ENCODE measurements at places on chromosomes 5 and 9.

- DNase-seq: no peak
These were observed 663.2 kb downstream of the TLR4 start for GRCh38 chr9:118367383-118367782.

DNA sequence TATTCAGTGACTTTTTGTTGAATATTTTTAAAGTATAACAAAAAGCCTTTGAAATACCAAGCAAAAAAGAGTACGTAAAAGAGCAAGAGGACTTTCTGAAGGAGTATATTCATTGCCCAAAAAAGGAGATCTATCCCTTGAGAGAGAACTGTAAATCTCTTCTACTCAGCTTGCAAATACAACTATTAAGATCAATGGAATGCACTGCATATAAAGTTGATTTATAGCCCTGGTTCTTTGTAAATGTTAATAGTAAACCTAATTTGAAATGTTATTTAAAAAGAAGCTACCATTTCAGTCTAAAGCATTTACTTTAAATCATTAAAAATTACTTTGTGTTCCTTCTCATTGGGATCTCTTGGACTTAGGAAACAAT is 168.1 kb downstream of the PDE4D start:
- DNase-seq: no peak

DNA sequence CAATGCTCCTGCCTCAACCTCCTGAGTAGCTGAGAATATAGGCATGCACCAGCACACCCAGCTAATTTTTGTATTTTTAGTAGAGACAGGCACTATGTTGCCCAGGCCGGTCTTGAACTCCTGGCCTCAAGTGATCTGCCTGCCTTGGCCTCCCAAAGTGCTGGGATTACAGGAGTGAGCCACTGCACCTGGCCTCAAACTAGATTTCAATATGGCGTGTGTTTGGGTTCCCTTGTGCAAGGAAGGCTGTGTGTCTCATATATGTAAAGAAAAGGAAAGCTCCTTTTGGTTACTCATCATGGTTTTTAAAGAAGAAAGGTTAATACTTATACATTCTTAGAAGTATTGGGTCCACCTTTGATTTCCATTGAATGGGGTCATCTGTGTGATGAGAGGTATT is 70.7 kb downstream of the ANKRD33B start:
- DNase-seq: no peak

DNA sequence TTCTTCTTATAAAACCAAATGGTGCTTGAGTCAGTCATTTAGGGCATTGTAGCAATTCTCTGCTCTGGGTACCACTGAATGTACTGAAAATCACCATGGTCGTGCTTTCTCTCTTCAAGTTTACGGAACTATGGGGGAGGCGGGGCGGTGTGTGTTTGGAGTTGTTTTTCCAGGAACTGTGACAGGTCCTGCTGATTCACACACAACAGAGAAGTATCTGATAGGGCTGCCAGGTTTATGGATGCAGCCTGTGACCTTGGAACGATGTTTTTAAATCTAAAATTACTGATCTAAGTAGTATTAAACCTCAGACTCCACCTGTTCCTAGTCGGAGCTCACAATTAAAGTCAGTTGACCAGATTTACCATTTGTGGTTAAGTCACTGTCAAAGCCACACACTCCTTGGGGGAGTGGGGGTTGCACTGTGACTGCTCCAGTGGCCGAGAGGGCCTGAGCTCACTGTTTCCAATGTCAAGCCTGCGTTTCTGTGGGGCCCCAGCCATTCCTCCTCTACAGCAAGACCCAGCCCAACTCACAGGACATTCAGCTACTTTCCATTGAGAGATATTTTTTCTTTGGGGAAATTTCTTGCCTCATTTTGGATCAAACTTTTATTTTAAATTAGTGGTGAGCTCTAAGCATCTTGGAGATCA is 44.4 kb downstream of the GADD45G start:
- no peak for DNase-seq

- DNase-seq: no peak
These were observed 29.2 kb upstream of the GTF2H2C start for GRCh38 chr5:69530561-69531405.

GRCh38 chr5:16461782-16462181 is 3.8 kb downstream of the ZNF622 start:
- no peak for DNase-seq

DNA sequence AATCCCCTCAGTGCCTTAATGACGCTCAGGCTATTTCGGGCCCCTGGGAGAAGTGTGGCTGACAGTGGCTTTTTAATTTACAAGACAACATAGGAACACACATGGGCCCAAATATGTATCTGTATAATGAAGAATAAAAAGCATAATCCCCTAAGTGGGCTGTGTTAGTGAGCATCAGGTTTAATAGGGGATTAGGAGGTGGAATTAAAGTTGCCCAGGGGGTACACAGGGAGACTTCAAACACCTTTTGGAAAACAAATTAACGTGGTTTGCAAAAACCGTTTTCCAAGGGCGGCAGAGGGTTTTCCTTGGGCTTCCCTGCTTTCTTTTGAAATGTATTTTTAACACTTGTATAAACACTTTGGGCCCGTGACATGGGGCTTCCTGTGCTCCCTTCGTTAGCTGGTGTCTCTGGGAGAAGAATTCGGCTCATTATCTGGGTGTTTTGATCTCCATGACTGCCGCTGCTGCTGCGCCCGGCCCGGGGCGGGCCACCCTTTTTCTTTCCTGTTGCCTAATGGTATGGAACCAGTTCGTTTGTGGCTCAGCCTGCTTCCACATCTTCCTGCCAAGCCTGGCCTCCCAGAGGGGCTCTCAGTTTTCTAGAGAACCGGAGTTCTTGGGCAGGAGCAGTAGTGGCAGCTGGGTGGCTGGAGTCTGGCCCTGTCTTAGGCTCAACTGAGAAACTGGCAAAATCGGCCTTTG is 173.0 kb downstream of the MACROH2A1 start:
- no peak for DNase-seq

GRCh38 chr9:87350915-87351314 is 146.8 kb upstream of the DAPK1 start:
- DNase-seq: no peak

DNA sequence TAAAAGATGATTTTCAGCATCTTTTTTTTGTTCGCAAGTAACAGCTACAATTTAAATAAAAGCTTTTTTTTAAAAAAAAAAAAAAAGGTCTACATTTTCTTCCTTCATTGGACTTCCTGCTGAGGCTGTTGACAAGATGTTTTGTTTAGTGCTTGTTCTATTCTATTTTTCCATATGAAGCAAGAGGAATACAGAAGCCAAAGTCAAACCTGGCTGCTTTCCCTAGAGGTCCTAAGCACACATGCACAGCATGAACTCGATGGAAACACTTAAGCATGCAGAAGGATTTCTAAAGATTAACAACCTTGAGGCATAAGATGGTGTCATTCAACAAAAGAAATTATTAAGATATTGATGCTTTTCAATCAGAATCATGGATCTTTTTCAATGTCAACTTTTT is 105.1 kb downstream of the ADCY2 start:
- no peak for DNase-seq

- DNase-seq: no peak
These were observed 30.7 kb downstream of the LHX2 start for GRCh38 chr9:124042201-124042721.

GRCh38 chr5:178232124-178232919 is at the start of gene PHYKPL:
TSS of gene PHYKPL (minus strand) at chr5:178232802. CDS start at chr5:178232550, 252 bp downstream.
- DNase-seq: no peak

DNA sequence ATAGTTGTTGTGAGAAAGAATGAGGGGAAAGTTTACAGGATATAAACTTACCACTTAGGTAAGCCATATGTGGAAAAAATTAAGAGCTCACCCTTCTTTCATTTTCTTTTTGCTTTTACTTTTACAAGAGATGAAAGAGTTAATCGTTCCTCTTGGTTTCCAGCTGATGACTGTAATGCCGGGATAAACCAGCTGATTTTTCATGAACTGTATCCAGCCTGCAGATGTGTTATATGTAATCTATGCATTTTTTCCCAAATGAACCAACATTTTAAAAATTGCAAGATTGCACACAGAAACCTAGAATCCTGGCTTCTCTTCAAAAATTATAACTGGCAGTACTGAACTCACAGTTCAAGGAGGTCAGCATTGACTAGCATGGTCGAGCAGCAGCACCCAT is 185.9 kb downstream of the GRIA1 start:
- DNase-seq: no peak

GRCh38 chr9:35910613-35911359 is 1.5 kb downstream of the SPAAR start:
- DNase-seq: no peak

GRCh38 chr5:73022471-73023169 is 66.8 kb downstream of the FCHO2 start:
- DNase-seq: no peak

GRCh38 chr9:19456996-19457692 is 48.3 kb downstream of the ACER2 start:
- no peak for DNase-seq

DNA sequence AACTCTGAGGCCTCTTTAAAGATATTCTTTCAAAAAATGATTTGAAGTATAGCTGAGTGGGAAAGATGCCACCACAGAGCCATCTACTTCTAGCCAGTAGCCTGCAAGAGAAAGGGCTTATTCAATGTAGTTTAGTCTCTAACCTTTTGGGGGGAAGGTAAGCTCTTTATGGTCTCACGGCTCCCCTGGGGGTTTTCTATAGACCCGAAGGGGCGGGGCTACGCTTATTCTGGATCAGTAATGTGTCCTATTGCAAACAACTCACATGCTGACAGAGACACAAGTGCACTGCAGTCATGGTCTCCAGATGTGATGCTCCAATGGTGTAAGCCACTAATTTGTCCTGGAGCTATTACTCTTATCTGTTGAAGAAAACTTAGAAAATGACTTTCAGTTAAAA is 53.4 kb upstream of the RPS23 start:
- DNase-seq: no peak

DNA sequence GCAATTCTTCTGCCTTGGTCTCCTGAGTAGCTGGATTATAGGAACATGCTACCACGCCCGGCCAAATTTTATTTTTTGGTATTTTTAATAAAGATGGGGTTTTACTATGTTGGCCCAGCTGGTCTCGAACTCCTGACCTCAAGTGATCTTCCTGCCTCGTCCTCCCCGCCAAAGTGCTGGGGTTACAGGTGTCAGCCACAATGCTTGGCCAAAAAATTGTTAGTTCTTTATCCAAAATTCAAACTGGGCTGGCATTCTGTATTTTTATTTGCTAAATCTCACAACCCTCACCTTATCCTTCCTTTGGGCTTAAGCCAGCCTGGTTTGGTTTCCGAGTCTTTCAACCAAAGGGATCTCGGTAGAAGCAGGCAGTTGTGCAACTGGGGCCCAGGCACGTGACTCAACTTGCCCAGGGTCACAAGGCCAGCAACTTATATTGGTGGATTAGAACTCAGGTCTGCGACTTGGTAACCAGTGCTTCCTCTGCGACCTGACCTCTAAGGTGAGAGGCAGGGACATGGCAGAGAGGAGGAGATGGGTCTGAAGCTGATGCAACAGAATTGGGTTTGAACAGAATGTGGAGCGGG is 26.5 kb upstream of the BOD1 start:
- no peak for DNase-seq

DNA sequence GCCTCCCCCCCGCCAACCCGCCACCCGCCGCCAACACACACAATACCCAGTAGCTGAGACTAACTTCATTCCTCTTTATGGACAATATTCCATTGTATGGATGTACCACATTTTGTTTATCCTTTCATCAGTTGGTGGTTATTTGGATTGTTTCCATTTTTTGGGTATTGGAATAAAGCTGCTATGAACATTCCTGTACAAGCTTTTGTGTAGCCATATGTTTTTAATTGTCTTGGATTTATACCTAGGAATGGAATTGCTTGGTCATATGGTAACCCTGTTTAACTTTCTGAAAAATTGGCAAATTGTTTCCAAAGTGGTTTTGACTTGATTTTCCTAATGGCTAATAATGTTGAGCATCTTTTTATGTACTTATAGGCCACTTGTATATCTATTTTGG is 4.9 kb upstream of the UBTD2 start:
- no peak for DNase-seq

GRCh38 chr5:123517476-123517875 is 5.5 kb downstream of the CSNK1G3 start:
- no peak for DNase-seq

DNA sequence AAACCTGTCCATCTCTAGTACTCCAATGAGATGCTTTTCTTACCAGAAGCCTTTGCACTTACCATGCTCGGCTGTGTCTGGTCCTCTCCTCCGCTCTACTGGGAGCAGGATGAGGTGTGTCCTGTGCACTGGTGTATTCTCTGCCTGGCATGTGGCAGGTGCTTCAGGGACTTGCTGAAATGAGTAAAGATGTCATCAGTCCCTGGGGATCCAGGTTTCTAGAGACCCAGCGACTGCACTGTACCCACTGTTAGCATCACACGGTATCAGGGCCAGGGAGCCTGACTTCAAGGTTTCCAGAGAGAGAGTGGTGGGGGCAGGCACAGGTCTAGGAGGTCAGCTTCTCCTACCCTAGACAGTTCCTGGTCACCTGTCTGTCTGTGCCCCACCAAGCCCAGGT is 10.5 kb downstream of the PTTG1 start:
- DNase-seq: no peak

GRCh38 chr9:105854026-105854782 is 159.9 kb downstream of the TMEM38B start:
- DNase-seq: no peak

DNA sequence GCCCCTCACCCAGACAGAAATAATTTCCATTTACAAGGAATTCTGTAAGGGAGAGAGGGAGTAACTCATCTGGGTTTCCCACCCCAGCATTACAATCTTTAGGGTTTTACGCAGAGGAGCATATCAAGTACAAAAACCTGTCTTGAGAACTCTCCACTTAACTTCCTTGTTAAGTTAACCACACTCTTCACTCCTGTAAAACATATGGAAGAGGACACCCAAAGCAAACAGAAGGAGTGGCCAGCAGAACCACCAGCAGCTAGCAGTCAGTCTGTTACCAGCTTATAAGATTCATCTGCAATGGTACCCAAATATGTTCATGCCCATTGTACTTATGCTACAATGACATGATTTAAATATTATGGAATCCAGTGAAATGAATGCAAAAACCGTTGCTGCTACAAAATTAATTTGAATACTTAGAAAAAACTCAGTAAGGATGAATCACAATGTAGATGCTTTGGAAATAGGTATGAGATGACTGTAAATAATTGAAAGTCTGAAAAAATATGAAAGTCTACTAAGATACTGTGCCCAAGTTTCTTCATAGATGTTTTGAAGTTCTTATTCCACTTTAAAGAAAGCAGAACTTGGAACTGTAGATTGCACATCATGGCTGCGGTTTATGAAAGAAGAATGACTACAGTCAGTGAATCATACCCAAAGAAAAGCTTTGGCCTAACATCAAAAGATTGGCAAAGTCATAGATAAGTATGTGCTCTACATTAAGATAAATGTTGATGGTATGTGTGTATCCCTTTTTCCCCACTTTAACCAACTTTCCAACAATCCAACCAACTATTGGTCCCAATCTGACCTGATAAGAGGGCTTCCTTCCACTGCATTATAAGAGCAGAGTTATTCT is 233.6 kb downstream of the ACTL7B start:
- DNase-seq: no peak

GRCh38 chr5:112738191-112738560 is 491 bp downstream of the APC start:
- no peak for DNase-seq

DNA sequence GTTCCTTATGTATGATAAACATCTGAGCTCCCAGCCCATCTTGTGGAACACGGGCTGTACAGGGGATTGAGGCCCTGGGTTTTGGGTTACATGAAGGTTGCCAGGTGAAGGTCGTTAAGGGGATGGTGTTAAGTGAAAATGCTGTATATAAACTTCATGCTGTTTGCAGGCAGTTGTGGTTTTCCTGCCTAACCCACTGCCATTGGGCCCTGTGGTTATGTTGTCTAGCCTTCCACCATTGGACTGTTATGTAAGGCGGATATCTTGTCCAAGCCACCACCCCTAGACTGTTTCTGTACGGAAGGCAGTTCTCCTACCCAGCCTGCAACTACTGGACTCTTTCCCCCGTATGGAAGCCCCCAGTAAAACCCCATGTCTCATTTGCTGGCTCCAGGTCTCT is 246.1 kb downstream of the KIF4B start:
- DNase-seq: no peak
